ENCODE measurements at places on chromosomes 11 and 22.
A peak's percentile ranks its signal among the peaks of the same experiment; 100 is the strongest.

DNA sequence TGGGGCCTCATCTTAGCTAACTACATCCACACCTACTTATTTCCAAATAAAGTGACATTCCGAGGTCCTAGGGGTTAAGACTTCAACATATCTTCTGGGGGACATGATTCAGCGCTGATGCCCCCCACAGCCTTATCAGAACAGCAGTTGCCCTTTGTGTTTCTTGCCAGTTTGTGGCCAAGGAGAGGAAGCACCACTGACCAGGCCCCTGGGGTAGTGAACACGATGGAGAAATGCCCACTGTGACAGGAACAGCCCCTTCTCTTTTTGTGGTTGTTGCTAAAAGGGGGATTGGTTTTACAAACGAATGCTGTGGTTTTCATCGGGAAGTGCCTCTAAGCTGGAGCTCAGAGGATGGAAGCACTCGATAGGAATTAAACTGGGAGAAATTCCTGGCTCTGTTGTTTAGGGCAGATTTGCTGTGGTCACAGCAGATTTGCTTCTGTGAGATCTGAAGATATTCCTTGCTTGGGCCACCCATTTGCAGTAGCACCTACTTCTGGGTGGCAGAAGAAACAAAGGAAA is 88.8 kb downstream of the ABTB2 start:
- no peak for DNase-seq

- no peak for DNase-seq
These were observed 191.1 kb downstream of the TMEM135 start for GRCh38 chr11:87228820-87229219.

DNA sequence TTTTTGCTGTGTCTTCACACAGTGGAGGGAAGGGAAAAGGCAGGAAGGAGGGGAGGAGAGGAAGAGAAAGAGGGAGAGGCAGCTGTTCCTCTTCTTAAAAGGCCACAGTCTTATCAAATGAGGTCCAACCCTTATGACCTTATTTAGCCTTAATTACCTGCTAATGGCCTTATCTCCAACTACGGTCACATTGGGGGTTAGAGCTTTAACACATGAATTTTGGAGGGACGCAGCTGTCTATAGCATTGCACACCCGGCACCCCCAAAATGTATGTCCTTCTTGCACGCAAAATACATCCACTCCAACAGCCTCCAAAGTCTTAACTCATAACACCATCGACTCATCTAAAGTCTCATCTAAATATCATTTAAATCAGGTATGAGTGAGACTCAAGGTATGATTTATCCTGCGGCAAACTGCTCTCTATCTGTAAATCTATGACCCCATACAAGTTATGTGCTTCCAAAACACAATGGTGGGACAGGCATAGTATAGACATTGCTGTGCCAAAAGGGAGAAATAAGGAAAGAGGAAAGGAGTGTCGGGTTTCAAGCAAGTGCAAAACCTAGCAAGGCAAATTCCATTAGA is 45.0 kb upstream of the ASPHD2 start:
- no peak for DNase-seq

- DNase-seq: no peak
These were observed 24.0 kb upstream of the ME3 start for GRCh38 chr11:86696451-86696850.

GRCh38 chr11:86938203-86938899 is 16.8 kb downstream of the FZD4 start:
- no peak for DNase-seq

DNA sequence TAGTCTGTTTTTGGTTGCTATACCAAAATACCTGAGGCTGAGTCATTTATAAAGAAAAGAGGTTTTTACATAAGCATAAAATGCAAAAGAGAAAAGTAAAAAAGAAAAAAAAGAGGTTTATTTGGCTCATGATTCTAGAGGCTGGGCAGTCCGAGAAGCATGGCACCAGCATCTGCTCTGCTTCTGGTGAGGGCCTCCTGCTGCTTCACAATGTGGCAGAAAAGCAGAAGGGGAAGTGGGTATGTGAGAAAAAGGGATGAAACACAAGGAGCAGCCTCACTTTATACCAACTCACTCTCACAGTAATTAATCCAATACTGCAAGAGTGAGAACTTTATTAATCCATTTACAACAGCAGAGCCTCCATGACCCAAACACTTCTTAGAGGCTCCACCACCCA is 47.1 kb downstream of the MTNR1B start:
- no peak for DNase-seq

DNA sequence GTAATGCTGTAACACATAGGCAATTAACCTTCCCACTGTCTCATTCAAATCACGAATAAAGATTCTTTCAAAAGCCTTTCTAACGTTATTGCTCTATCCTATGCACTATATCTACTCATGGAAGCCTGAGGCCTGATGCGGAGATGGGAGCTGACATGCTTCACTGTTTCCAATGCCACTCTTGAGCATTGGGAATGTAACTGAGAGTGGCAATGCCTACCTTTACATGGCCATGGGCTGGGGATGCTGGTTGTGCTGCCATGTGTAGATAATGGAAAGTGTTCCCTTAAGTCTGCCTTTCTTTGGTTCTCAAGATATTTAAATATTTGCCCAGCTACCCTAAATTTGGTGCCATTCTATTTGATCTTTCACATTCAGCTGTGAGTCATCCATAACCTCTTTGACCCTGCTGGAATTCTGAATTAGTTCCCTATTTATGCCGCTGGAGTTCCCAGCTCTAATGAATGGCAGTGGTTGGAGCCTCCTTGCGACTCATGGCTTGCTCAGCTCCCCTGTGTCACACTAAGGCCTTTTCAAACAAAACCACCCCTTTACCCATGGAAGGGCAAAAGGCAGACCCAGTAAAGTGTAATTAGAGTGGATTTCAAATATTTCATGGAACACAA is 21.4 kb upstream of the DKK3 start:
- peak; percentile 9 for DNase-seq

GRCh38 chr22:42317691-42318547 is 47.5 kb upstream of the TCF20 start:
- DNase-seq: no peak

DNA sequence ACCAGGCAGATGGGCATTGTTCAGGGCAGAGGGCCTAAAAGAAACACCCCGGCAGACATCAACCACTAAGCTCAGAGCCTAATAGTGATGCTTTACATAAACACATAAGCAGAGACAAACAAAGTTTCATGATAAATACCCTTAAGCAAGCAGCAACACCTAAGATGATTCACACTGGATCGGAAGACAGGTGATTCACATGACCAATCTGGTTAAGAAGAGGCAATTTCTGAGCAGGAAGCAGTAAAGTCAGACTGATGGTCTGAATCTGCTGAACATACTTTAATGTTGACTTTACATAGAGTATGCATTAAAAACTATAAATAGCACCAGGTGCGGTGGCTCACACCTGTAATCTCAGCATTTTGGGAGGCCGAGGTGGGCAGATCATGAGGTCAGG is 56.1 kb downstream of the SYN3 start:
- DNase-seq: no peak

- DNase-seq: no peak
These were observed 105.5 kb downstream of the KCNQ1OT1 start for GRCh38 chr11:2594267-2594666.

- DNase-seq: no peak
These were observed 25.2 kb downstream of the LIF start for GRCh38 chr22:30221121-30221992.

- no peak for DNase-seq
These were observed 76.1 kb upstream of the UCP3 start for GRCh38 chr11:74084796-74085541.

- DNase-seq: no peak
These were observed 2.7 kb downstream of the SLC43A3 start for GRCh38 chr11:57424137-57424791.

GRCh38 chr11:67071420-67072284 is 15.0 kb downstream of the RHOD start:
- DNase-seq: no peak

DNA sequence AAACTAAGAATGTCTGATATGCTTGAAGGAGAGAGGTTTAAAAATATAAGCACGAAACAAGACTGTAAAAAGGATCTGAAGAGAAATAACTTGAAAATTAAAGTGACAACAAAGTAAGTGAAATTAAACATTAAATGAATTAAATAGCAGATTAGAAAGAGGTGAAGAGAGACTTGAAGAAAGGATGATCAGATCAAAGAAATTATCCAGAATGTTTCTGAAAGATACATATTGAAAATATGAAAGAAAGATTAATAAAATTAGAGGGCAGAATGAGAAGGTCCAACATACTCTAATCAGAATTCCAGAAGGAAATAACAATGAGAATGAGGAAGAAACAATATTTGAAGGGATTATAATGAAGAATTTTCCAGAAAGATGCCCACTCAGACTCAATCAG is 151.1 kb downstream of the FAM76B start:
- DNase-seq: no peak

GRCh38 chr22:40368016-40368415 is 2.4 kb upstream of the SGSM3 start:
- DNase-seq: no peak

GRCh38 chr11:36409152-36409816 is 100.8 kb downstream of the TRAF6 start:
- no peak for DNase-seq

DNA sequence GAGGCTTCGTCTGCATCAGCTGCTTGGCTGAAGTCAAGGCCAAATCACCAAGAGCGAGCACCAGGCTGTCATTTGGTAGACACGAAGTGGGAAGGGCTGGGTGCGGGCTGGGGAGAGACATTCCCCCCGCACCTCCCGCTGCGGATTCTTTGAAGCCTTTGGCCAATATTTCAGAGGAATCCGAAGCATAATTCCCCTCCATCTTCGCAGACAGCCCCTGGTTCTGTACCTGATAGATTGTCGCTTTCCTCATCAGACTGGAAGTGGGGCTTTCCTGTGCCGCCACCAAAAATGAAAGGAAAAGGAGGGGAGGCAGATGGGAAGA is 15.3 kb downstream of the BLID start:
- no peak for DNase-seq

DNA sequence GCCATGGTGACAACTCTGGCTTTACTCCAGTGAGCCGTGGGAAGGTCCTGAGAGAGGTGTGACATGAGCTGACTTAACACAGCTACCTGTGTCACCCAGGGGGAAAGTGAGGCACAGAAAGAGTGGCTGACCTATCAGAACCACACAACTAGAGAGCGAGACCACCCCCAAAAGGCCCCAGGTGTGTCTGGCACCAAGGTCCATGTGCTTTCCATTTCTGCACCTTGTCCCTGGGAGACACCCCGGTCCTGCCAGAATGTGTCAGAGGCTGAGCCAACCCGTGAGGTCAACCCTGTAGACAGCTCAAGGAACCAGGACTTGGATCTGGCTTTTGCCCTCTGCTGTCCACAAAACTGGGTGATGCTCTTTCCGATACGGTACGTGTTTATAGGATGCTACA is 9.8 kb downstream of the MAFF start:
- no peak for DNase-seq

DNA sequence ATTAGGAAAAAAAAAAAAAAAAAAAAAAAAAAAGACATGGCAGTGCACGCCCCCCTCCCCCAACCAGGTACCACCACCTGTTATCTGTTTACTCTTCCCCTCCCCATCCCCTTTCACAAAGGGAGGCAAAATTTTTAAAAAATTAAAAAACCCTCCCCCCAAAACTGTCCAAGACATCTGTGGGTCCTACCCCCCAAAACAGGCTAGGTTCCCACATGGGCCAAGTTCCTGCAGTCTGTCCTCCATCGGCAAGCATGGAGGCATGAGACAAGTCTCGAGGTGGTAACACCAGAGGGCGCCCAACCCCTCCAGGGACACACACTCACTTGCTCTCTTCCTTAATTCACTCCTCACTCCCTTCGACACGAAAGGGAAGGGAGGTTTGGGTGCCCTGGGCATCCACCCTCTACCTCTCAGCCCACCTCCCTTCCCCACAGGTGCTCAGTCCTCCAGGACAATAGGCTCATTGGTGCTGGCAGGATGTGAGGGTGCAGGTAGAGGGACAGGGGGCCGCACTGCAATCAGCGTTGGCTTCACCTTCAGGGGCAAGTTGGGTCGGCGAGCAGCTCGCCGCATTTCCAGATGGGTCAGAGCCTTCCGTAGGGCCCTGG is 2.2 kb upstream of the TUT1 start:
- DNase-seq: peak; percentile 46

Data from T1000 (cell line).